ENCODE measurements at places on chromosomes 5 and 9. TPM values are rescaled to one million over a fixed set of nuclear protein-coding genes. Genes with fewer than 3 reads are reported as not detected.

Gene INSL4
- not detected for total RNA-seq

DNA sequence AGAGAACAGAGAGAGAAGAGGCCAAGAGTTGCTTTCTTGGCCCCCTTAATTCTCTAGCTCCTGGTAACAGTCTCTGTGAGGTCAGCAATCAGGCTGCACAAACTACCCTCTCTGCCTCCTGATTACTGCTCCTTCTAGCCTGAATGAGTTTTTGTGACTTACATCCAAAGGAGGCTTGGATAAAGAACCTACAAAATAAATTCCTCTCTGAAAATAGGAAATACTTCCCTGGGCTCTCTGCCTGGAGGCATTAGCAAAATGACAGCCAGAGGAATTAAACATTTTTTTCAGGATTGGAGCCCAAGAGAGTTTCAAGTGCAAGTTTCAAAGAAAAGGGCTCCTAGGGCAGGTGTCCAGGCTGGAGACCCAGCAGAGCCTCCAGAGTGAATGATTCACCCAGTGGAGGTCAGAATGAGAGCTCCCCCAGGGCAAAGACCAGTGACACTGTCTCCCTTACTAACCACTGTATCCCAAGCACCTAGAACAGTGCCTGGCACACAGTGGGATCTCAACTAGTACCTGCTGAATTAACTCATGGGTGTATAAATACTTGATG is 162.5 kb downstream of the SPOCK1 start:
- no peak for DNase-seq

Gene LOX
- 0.12 TPM for total RNA-seq

DNA sequence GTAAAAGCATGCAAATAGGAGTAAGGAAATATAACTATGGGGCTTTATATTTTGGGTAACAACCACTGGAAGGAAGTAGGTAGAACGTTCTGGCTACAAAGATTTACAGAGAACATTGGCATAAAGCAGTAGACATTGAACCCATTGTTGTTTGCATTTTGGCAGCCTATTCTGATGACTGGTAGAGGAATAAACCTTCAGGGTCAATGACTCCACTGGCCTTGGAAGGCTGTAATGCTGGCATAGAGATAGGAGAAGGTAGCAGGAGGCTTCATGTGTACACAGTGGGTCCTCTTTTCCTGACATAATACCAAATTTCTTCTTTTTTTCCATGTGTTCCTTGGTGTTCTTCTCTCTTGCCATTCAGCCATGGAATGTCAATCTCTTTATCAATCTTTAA is 462.8 kb upstream of the ZNF462 start:
- no peak for DNase-seq

GRCh38 chr9:112010537-112010936 is 113.9 kb downstream of the UGCG start:
- DNase-seq, result no peak

DNA sequence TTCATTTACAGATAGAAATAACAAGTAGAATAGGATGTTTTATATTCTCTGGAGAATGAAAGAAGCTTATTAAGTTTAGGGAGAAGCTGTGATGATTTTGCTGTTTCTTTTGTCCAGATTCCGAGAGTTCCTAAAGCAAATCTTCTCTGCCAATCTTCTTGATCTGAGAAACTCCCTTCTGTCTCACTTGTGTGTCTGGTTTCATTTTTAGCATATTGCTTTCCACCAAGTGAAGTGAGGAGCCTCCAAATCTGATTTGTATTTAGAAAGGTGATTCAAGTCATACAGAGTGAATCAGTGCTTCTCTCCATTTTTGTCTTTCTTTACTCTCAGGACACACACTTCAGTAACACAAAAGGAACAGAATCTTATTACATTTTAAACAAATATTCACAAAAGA is 48.4 kb downstream of the STX17 start:
- DNase-seq, result no peak

Gene FOXD4L4
- 0.52 TPM for total RNA-seq

Gene TXNDC8
- total RNA-seq, result not detected

GRCh38 chr9:88829276-88829675 is 162.0 kb upstream of the S1PR3 start:
- no peak for DNase-seq

Gene CATSPER3
- 1.7 TPM for total RNA-seq

- no peak for DNase-seq
These were observed 28.6 kb downstream of the TRIM32 start for GRCh38 chr9:116715751-116716150.

DNA sequence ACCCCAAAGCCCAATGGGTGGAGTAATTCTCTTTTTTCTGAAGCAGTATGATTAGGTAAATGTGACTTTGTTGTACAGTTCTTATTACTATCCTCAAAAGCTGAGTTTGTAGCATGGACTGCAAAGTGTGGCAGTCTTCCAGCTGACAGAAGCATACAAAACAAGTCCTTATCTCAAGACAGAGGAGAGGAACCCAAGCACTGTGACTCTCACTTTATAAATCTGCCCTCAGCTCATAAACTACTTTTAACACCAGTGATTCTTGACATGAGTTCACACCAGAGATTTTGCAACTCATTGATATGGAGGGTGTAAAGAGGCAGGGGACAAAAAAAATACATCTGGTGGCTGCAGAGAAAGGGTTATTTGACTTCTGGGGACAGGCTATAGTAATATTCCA is 251.6 kb downstream of the NTRK2 start:
- no peak for DNase-seq
